AG04450 (cell line): ENCODE measurements at places on chromosomes 16 and 17.

DNA sequence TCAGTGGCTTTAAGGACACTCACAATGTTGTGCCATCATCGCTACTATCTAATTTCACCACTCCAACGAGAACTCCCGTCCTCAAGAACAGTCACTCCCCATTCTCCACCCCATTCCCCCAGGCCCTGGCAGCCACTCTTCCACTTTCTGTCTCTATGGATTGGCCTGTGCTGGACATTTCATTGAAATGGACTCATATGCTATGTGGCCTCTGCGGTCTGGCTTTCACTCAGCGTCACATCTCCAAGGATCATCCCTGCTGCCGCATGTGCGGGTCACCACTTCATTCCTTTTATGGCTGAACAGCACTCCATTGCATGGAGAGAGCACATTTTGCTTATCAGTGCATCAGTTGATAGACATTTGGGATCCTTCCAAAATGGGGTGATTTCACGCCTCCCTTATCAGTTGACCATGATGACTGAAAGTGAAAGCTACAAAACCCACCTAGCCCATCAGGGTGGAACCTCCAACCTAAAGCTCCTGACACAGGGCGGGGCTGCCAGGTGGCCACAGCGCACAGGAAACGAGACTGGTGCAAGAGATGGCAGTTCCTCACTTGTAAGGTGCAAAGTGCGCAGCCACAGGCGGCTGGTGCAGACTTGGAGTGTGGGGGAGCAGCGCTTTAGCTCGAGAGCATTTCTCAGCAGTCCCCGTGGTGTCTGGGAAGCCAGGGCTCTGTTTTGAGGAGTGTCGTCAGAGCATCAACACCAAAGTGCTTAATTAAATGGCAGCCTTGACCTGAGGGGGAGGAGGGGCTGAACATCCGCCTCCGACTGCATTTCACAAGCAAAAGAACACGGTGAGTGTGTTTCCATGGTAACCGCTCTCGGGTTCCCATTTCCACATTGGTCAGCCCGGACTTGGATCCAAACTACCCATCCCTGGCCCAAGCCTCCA is 23.8 kb downstream of the COTL1 start:
- no peak for DNase-seq

- DNase-seq = no peak
Measured at GRCh38 chr16:54585998-54586340, 299.4 kb upstream of the IRX3 start.

DNA sequence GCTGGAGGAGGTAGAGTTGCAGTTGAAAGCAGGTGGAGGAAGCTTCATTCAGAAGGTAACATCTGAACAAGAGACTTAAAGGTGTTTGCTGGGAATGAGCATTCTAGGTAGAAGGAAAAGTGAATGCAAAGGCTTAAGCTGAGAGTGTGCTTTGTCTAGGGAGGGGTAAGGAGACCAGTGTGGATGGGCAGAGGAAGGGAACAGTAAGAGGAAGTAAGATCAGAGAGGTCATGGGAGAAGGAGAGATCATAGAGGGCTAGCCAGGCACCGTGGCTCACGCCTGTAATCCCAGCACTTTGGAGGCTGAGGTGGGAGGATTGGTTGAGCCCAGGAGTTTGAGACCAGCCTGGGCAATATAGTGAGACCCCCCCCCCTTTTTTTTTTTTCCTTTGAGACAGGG is 3.3 kb downstream of the STX4 start:
- no peak for DNase-seq

GRCh38 chr17:45998987-45999899 is at the start of gene STH:
Gene STH (plus strand): TSS chr17:45999250. CDS start chr17:45999280, 30 bp downstream.
- no peak for DNase-seq

- no peak for DNase-seq
Measured at GRCh38 chr17:69557339-69557738, 142.8 kb downstream of the MAP2K6 start.

DNA sequence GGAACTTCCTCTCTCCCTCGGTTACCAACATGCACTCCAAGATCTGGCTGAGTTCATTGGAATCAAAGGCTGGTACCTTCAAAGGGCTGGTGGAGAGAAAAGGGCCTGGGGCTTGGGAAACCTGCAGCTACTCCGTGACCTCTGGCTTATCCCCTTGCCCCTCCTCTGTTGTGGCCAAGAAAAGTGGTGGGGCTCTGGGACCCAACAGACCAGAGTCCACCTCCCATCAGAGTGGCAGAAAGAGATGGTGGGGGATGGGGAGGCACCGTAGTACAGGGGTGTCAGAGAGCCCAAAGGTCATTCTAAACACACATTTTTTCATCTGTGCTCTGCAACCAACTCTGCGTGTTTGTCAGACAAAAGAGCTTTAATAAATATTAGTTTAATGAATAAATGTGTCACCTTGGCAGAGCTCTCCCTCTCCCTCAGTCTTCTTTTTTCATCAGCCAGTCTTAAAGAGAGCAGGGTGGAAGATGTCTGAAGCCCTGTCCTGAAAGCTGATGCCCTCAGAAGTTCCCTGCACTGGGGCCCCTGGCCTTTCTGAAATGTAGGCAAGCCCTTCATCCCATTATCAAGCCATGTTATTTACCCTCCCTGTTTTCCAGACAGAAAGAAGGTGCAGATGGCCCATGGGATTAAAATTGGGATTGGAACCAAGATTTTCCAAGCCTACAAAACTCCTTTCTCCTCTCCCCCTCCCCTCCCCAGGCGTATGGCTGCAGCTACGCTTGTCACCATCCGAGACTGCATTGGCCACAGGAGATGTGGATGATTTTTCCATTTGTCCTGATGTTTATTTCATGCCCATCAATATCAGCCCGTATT is 227.3 kb downstream of the CCDC182 start:
- no peak for DNase-seq

GRCh38 chr17:55152236-55152635 is 112.5 kb upstream of the HLF start:
- no peak for DNase-seq

DNA sequence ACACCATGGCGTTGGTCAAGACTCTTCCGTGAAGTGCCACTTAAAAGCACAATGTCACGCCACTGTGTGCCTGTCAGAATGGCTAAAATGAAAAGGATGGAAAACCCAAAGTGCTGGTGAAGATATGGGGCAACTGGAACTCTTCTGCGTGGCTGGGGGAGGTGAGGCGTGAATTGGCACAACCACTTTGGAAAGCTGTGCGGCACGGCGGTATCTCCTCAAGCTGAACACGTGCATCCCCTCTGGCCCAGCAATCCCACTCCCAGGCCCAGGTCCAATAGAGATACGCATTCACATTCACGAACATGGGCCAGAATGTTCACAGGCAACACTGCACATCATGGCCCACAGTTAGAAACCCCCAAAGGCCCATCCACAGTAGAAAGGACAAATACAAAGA is 8.9 kb downstream of the DUSP3 start:
- no peak for DNase-seq

DNA sequence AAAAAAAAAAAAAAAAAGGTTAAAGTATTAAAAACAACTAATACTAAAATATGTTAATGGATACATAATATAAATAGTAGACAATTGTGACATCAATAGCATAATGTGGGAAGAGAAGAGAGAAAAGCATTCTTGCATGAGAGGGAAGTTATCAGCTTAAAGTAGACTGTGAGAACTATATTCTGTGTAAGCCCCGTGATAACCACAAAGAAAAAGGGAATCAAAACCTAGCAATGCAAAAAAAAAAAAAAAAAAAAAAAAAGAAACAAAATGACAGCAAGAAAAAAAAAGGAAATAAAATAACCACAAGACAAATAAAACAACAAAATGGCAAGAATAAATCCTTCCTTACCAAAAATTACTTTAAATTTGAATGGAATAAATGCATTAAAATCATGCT is 39.8 kb upstream of the MYLK3 start:
- no peak for DNase-seq

- no peak for DNase-seq
Measured at GRCh38 chr17:13016881-13017654, 759 bp downstream of the ELAC2 start.

DNA sequence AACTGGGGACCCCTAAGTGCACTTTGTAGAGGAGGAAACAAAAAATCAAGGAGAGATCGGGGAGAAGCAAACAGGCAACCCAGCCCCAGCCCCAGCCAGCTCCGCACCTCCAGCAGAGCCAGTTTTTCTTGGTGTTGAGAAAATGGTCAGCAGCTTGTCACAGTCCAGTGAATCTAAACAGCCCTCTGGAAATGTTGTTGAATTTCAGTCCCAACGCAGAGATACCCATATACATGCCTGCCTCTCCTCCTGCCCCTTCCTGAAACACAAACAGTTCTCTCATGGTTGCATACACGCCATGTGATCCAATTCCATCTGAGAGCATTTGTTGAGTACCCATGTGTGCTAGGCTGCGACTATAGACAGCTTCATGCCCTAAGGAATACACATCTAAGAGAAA is 42.4 kb upstream of the LHX1 start:
- DNase-seq = no peak

DNA sequence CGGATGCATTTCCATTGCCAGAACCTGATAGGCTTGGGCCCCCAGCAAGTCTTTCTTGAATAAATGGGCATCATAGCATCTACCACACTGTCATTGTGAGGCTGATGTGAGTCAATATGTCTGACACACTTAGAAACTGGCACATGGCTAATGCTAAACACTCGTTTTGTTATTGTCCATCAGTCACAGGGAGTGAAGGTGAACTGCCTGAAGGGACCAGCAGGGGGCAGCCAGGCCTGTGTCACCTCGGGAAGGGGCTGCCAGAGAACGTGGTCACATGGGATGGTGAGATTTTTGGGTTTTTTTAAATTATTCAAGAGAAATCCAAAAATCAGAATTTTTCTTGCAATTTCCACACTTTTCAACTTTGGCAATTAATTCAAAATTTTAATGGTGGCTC is 831 bp upstream of the RCVRN start:
- no peak for DNase-seq

DNA sequence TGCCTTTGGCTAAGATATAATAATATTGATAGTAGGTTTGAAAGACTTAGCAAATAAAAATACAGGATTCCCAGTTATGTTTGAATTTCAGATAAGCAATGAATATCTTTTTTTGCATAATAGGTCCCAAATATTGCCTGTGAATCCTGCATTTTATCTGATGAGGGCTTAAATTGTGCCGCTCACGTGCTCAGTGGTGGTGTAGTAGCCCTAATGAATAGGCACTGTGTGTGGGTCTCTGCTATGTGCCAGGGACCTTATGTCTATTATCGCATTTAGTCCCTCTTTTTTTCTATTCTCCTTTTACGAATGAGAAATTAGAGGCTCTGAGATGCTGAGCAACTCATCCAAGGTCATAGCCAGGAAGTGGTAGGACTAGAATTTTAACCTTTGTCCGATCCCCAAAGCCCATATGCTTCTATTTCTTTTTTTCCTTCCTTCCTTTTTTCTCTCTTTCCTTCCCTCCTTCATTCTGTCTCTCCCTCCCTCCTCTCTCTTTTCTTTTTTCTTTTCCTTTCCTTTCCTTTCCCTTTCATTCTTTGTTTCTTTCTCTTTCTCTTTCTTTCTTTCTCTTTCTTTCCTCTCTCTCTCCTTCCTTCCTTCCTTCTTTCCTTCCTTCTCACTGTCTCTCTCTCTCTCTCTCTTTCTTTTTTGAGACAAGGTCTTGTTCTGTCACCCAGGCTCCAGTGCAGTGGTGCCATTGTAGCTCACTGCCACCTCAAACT is 47.2 kb downstream of the RGS9 start:
- DNase-seq = no peak

DNA sequence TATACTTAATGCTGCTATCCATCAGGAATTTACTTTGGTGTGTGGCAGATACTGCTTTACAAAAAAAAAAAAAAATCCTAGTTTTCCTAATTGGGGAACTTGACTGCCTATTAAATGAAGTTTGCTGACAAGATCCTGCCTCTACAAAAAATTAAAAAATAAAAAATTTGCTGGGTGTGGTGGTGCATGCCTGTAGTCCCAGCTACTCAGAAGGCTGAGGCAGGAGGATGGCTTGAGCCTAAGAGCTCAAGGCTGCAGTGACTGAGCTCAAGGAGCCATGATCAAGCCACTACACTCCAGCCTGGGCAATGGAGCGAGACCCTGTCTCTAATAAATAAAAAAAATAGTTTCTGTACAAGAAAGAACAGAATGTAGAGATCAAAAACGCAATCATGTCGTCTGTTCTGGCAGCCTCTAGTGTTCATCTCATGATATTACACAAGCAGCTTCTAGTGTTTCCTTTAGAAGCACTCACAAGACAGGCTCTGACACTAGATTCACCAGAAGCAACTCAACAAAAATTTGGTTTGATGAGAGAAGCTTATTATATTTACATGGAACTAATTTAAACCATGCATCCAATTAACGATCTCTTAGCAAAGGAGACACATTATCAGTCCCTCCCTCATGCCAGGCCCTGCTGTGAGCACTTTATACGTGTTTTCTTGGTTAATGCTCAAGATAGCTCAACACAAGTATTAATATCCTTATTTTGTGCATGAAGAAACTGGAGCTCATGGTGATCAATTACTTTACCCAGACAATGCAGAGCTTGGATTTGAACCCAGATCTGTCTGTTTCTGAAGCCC is 6.8 kb upstream of the KRTAP17-1 start:
- peak; percentile 42 for DNase-seq
